Choroid plexus epithelial cell (primary cell): ENCODE measurements at places on chromosomes 4 and X.
A peak's percentile ranks its signal among the peaks of the same experiment; 100 is the strongest.

DNA sequence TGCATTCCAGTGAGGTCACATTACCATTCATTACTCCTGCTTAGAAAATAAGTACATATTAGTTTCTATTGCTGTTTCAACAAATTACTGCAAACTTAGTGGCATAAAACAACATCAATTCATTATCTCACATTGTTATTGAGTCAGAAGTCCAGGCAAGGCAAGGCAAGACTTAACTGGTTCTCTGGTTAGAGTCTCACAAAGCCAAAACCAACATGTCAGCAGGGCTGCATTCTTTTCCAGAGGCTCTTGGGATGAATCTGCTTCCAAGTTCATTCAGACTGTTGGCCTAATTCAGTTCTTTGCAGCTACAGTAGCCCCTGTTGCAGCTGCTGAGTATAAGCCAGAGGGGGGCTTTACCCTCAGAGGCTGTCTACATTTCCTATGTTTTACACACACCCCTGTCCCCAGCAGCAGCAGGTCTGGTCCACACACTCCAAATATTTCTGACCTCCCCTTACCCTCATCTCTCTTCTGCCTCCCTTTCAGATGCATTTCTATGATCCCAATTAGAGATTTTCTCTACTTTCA lies 892.1 kb upstream of the EPHA5 start:
- DNase-seq, result peak; percentile 63

DNA sequence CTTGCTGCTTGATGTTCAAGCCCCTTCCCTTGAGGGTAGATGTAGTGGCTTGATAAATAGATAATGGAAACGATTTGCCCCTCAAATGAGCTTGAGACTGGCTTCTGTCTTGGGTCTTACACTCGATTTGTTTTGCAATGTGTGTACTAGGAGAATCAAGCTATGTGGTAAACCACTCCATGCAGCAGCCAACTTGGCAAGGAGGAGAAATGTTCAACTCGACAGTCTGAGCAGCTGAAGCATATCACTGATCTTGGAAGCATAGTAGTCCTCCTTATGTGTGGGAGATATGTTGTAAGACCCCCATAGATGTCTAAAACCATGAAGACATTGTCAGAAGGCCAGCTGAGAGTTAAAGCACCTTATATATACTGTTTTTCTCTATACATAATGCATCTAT lies 125.3 kb downstream of the CCNG2 start:
- DNase-seq, result no peak

DNA sequence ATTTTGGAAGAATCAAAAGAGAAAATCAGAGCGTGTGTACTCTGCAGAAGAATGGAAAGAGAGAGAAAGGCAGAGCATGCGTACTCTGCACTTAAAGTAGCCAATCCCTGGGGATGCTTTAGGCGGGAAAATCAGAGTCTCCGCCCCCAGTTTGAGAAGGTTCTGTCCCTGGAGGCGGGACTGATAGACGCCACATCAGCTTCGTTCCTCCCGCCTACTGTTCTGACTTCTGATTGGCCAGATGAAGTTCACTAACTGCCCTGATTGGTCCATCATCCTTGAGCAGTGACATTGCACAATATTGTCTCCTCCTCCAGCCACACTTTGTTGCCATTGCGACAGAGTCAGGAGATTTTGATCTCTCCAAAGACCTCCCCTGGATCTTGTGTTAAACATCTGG lies 23.8 kb downstream of the SSX1 start:
- no peak for DNase-seq

DNA sequence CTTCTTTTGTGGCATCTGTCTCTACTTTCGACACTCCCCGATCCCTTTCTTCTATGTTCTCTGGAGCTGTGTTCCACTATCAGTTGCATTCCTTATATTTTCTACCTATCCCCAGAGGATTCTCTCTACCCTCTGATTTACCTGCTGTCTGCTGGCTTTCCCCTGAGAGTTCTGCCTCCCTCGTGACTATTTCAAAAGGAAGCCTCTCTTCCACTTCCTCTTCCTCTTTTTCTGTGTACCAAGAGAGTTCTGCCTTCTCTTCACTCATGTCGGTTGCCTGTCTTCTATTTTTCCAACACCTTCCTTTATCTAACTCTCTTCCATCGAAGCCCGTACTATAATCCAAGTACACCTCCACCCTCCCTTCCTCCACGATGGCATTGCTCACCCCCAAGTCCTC lies 631.7 kb downstream of the SMARCA1 start:
- no peak for DNase-seq

DNA sequence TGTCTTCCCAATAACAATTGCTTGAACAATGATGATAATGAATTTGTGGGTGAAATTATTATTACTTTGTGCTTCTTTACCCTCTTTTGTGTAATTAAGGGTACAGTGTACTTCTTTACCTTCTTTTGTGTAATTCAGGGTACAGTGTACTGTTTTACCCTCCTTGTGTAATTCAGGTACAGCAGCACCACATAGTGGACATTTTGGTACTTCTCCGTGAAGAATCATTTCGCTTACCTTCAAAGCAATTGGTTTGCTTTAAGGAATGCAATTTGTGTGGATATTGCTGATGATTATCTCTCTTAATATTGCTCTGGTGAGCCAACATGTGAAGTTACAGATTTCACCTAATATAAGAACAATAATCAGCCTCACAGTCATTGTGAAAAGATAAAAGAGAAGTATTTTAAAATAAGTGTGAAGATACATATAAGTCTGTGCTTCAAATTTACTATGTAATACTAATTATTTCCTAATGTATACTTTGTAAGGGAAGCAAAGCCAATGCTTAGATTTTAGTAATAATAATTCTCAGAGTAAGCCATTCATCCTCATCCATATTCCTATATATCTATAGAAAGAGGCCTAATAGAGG lies 27.2 kb upstream of the SEC24B start:
- DNase-seq, result peak; percentile 89

DNA sequence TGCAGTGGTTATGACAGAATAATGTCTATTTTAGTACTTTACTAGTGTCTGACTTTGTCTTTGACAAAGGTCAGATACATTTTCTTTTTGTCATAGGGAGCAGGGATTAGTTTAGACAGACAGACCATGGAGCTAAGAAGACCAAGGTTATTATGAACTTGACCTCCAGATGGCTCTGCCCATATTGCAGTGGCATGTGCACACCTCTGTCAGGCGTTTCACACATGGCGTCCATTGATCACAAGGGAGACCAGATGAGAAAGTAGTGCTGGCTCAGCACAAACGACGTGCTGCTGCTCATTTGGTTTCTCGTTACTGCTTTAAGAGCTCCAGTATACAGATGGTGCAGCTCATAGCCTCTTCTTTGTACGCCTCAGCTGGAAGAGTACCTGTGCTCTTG lies 56.3 kb upstream of the HPSE start:
- no peak for DNase-seq

DNA sequence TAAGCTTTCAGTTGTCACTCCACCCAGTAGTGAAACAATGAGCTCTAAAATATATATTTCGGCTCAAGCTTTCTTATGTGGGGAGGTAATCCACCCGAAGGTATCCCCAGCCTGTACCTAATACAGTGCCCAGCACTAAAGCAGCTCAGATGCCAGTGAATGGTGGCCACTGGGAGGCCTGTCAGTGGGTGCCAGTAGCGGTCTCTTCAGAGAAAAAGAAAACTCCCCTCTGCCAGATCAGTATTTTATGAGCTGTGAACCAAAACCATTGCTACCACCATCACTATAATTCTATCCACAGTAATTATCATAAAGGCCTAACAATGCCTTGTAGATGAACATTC lies 835 bp upstream of the NFKB1 start:
- DNase-seq, result peak; percentile 19

DNA sequence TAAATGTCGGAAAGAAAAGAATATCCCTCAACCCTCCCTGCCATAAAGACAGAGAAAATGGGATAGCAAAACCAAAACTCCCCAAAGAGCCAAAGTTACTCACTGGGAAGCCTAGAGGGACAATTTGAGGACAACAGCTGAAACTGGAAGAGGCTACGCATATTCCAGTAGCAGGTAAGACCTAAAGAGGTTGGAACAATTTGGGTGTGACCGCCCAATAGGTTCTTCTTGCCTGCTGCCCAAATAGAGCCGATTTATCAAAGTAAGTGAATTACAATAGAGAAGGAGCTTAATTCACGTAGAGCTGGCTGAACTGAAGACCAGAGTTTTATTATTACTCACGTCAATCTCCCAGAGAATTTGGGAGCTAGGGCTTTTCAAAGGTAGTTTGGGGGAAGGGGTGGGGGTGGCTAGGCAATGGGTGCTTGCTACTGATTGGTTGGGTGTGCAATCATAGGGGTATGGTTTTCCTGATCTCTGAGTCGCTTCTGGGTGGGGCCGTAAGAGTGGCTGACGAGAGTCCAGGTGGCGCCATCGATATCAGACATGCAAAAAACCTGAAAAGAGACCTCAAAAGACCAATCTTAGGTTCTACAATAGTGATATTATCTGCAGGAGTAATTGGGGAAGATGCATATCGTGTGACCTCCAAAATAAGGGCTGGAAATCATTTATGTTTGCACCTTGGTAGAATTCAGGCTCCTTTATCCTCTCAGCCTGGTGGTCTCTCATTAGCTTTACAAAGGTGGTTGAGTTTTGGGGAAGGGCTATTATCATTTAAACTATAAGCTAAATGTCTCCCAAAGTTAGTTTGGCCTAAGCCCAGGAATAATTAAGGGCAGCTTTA lies 39.0 kb upstream of the SLC7A3 start:
- DNase-seq, result no peak

GRCh38 chr4:143346206-143346605 lies 9.5 kb downstream of the GAB1 start:
- no peak for DNase-seq

GRCh38 chr4:138616775-138617174 lies 374.6 kb upstream of the SLC7A11 start:
- DNase-seq, result peak; percentile 73

DNA sequence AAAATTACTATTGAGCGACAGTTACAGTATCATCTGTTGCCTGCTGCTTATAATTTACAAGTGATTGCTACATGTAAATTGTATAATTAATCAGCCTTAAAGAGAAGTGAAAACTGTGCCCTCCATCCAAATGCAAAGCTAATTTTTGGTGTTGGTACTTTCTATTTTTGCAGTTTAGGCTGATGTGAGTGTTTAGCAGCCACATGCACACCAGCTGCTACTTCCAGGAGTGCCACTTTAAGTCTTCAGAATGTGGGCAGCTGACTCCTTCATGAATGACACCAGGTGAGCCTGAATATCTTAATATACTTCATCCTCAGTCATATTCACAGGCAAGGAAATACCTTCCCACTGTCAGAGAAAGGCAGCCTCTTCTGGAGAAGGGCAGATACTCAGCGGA lies 149.8 kb upstream of the RASGEF1B start:
- DNase-seq, result no peak

DNA sequence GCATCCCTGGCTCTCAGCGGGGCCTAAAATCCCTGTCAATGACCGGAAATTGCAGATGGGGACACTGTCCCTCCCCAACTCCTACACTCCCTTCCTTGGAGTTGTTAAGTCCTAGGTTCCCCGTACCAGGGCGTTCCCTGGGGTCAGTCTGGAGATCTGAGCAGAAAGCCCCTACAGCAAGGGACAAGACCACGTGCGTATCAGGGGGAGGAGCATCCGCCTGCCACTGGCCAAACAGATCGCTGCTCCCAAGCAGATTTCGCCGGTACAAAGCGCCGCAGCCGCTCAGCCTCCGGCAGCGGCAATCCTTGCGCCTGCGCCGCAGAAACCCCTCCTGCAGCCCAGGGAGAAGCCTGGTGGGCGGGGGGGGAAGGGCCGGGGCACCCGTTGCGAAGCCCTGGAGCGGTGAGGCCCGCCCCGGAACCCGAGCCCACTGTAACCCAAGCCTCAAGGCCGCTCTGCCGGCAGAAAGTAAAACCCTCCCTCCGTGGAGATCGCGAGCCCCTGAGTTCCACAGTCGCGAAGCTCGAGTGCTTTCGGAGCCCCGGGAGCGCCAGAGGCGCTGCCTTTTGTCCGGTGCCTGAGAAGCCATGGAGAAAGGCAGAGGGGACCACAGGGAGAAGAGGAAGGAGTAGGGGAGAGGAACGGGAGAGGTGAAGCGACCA lies 2.7 kb downstream of the CRMP1 start:
- DNase-seq, result peak; percentile 4

- DNase-seq, result peak; percentile 37
Observed at GRCh38 chr4:78584863-78585547, 33.4 kb downstream of the ANXA3 start.

- DNase-seq, result peak; percentile 28
Observed at GRCh38 chr4:141807103-141807891, 170.9 kb downstream of the IL15 start.

GRCh38 chrX:151153086-151153485 lies 23.3 kb upstream of the GPR50 start:
- peak; percentile 20 for DNase-seq

DNA sequence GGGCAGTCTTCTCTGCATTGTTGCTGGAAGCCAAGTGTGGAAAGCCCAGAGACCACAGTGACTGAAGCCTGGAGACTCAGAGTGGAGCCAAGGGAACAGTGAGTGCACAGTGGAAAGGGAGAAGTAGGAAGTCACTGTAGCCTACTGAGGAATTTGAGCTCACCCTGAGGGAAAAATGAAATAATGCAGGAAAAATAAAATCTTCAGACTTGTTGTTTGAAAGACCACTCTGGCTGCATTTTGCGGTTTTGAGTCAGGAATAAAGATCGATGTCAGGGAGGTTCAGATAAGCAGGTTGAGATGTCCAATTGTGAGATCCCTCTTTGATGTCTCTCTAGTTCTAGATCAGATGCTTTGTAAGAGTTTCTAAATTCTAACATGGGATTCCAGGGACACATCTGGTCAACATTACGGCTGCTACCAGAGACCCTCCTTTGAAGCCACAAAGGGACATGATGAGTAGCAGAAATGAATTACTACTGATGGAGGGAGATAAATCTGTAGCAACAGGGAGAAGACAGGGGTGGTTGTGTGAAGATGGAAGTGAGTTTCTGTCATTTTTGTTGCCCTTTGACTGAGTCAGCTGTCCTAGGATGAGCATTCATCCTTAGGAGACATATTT lies 8.4 kb downstream of the ADH4 start:
- DNase-seq, result no peak

DNA sequence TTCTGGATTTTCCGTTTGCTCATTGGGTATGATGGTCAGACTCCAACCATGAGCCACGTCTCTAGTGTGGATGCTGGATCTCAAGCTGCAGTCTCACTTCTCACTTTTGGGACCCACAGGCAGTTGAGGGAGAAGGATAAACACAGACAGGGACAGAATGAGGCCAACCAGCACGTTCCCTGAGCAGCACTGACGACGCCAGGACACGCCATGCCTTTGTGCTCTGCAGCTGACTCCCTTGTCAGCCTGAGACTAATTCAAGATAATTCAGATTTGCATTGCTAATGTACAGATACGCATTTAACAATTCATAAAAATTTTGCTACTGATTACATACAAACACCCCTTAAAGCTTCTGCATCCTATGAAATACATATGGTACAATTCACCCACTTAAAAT lies 106.5 kb downstream of the FAM193A start:
- DNase-seq, result no peak
